Endothelial cell (in vitro differentiated cells): ENCODE measurements at places on chromosomes 11 and 22.

- no peak for DNase-seq
Observed at GRCh38 chr22:46727813-46728364, 10.2 kb downstream of the CERK start.

DNA sequence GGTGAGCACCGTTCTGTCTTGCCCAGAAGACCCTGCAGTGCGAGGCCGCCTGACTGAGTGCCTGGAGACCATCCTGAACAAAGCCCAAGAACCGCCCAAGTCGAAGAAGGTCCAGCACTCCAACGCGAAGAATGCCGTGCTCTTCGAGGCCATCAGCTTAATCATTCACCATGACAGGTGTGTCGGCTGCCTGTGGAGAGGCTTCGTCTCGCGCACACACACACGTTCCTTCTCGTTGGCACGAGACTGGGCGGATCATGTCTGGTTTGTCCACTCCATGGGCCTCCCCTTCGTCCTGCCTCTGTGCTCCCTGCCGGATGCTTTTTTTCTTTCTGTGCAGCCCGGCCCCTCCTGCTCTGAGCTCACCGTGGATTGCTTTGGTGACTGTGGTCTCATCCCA lies 51.1 kb downstream of the MUC6 start:
- DNase-seq: no peak

- no peak for DNase-seq
Observed at GRCh38 chr11:1437500-1437899, 47.8 kb downstream of the BRSK2 start.

DNA sequence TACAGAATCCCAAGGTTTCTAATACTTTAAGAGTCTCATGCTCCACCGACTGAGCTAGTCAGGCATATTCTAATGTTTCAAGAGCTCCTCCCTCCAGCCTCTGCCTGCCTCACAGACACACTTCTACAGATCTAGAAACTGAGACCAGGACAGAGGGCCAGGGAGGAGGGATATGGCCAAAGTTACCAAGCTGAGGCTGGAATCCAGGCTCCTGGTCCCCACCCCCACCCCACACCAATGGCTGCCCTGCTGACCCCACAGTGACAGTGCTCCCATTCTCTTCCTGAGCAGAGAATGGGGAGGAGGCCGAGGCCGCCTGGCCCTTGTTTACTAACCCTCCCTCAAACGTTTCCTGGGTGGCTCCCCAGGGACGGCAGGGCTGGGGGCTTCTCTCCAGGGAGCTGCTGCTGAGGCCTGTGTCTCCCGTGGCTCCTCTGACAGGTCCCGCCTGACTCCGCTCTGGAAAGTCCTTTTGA lies 2.2 kb downstream of the PLEKHB1 start:
- DNase-seq: no peak

DNA sequence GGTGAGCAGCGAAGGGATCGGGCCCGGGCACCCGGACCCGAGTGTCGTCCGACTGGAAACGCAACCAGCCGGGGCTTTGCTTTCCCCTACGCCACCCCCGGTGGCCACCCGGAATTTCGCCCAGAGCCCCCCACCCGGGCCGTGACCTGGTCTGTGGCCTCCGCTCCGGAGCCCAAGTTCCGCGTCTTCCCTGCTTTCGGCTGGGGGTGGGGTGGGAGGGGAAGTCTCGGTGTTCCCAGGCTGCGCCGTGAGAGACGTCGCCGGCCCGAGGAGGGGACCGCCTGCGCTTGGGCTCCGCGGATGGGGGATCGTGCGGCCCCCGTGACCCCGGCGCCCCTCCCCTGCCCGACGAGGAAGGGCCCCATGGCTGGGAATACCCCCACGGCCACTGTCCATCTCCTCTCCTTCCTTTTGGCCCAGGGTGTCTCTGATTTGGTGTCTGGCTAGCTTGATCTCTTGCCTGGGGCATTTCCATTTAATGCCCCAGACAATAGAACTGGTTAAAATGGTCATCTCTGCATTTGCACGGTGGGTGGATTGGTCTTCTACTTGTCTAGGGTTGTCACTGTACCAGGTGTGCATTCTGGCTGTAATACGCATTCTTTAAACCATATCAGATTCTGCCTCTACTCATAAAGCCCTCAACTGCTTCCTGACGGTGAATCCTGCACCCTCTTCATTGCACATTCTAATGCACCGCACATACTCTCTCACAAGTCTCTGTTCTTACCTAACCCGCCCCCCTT lies 789 bp downstream of the SIK2 start:
- no peak for DNase-seq
